ENCODE measurements at places on chromosomes 5 and 9.
A peak's percentile ranks its signal among the peaks of the same experiment; 100 is the strongest.

DNA sequence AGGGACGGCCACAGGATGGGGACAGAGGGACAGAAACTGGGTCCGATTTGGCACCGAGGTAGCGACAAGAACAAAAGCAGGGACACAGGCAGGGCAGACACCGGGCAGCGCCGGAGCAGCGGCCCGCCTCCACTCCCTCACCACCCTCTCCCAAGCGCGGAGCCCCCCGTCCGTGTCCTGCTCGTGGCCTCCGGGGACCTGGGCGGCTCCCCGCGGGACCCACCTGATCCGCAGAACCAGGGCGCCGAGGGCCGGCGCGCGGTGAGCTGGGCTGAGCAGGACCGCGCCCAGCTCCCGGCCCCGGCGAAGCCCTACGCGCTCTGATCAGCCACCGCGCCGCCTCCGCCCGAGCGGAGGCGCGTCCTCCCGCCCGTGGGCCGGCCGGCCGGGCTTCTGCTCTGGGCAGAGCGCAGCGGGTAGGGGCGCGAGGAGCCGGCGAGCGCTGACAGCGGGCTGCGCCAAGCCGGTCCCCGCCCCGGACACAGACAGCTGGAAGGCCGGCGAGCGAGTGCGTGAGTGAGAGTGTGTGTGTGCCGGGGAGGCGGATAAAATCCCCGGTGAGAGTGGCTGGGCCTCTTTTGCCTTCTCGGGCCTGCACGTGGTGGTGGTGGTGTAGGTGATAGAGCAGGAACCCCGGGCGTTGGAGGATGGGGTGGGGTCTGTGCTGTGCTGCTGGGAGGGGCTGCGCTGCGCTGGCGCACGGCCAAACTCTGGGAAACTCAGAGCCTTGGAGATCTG lies at the start of gene GGTA1:
Gene GGTA1 (minus strand): TSS at position 418 of the 738 bp plus-strand sequence. CDS start 31,922 bp downstream, outside the sequence.
- no peak for DNase-seq

DNA sequence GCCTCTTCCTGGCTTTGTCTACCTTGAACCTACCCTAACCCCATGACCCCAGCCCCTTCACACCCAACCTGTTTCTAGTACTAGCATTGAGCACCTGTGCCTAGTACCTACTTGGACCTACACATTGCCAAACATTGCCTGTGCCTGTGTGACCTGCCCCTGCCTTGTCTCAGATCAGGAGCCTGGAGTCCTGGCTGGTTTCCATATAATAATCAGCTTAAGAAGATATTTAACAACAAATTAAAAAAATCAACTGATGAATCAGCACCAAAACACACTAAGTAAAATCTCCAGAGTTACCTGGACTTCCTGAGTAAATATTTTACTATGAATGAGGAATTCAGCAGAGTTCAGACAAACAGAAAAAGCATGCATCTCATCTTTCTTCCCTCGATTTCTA lies 17.7 kb downstream of the LPAR1 start:
- DNase-seq = no peak

DNA sequence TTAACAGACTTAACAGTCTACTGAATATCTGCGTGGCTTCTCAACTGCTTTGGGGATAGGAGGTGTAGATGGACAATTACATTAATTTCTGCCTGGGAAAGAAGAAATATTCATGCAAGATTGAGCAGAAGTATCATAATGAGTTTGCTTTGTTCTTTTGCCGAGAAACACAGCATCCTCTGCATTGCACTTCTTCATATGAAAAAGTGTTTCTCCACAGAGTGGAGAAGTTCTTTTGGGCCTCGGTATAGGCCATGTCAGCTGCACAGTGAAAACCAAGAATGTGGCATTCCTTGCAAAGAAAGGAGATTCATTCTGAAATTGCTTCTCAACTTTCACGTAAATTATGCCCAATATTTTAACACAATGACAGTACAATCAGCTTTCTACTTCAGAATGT lies 17.6 kb upstream of the SNX2 start:
- no peak for DNase-seq

- DNase-seq = no peak
Observed at GRCh38 chr5:10592601-10593000, 28.7 kb downstream of the ANKRD33B start.

DNA sequence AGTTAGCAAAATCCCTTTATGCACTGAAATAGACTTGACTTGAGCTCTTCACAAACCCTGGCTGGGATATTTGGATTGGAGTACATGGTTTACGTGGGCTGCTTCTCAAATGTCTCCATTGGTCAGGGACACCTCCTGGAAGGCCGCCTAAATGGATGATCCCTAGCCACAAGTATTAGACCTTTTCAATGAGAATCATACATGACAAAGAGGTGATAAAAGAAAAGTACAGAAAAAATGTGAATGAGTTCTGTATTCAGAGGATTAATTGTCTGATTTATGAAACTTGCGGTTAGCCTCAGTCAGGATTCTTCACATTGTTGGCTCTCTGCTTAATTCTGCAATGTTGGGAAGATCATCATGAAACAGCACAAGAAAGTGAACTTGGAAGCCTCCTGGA lies 752.8 kb upstream of the ADAMTS16 start:
- DNase-seq = no peak

DNA sequence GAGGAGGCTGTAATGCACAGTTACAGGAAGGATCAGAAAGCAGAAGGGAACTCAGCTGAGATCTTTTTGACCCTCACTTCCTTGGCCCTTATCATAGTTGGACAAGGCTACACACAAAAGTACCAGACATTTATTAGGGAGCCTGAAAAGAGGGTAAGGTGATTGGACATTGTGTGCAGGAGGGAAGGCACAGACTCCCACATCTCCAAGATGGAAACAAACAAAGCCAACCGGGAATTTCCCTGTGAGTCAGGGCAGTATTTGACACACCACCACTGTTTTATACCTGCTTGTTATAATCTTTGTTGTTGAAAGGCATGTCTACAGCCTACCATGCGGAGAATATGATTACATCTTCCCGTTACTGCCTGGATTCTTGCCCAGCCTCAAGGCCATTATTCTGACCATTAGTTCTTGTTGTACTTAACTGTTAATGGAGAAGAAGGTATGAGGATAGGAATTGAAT lies 3.0 kb upstream of the CCNG1 start:
- no peak for DNase-seq

DNA sequence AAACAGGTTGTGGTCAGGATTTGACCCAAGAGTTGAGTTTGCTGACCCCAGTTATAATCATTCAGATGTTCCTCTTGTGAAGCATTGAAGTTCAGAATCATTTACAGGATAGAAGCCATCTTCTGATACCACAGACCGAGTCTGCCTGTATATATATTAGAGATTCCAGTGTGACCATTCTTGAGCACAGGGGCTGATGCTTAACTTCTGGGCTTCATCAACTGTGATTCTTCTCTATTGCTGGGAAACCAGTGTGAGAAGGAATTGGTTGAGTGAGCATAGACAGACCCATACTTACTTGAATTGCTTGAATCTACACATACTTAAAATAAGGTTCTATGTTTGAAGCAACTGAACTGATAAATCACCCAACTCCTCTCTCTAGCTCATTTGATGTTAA lies 27.9 kb upstream of the PCAT7 start:
- no peak for DNase-seq

DNA sequence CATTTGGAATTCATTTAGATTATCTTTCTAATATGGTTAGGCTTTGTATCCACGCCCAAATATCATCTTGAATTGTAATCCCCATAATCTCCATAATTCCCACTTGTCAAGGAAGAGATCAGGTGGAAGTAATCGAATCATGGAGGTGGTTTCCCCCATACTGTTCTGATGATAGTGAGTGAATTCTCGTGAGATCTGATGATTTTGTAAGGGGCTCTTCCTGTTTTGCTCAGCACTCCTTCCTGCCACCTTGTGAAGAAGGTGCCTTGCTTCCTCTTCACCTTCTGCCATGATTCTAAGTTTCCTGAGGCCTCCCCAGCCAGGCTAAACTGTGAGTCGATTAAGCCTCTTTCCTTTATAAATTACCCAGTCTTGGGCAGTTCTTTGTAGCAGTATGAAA lies 527.5 kb upstream of the ARRDC3 start:
- DNase-seq = no peak

DNA sequence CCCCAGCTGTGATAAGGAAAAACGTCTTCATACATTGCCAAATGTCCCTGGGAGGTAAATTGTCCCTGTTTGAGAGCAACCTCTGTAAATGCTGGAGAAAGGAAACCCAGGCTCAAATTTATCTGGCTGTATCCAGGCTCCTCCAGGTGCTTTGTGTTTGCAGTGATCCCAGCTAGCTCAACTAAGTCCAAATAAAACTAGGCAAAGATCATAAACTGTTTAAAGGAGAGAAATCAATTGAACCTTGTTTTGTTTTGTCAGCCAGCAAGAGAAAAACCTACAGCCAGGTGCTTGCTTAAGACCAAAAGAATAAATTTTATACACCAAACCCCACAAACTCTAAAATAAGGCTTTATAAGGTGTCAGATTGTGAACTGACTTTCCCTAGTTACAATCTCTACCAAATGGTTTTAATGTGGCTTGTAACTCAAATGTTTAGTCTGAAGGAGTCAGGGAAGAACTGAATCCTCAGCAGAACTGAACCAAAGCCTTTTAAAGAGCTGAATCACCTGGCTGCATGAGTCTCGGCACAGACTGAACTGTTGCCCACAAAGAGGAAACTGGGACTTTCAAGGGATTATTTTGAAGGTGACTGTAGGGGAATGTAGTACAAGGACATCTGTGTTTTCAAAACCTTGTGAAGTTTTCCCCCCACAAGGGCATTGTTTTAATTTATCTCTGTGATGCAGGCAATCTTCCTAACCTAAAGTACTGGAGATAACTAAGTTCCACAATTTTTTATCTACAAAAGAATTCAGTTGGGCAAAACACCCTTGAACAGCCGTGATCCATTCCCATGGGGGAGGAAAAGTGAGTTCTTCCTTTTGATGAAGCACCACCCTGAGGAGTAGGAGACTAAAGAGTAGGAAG lies 201.7 kb upstream of the TARS1 start:
- DNase-seq = no peak

GRCh38 chr9:75657015-75657414 lies 233.5 kb upstream of the PCSK5 start:
- DNase-seq = no peak

- no peak for DNase-seq
Observed at GRCh38 chr9:95854386-95855020, 21.0 kb upstream of the ERCC6L2 start.

DNA sequence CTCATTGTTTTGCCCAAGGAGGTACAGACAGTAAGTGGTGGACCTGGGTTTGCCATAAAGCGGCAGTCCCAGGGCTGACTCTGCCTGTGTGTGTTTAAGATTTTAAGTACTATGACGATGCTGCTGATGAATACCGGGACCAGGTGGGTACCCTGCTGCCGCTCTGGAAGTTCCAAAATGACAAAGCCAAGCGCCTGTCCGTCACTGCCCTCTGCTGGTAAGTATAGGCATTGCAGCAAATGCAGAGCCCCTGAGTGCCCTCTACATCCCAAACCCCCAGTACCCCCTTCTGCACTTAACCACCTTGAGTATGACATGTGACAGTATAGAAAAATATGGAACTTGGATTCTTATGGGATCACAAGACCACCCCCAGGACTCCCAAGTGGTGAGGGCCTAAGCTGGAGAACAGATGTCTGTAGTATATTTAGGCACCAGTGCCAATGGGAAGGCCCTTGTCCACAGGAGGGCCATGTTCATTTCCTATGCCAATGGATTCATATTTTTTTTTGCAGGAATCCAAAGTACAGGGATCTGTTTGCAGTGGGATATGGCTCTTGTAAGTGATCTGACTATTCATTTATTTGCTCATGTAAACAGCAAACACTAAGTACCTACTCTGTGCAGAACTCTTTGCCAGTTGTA lies 22.0 kb downstream of the ENHO start:
- DNase-seq = peak; percentile 75

- no peak for DNase-seq
Observed at GRCh38 chr5:88691230-88691582, 191.8 kb downstream of the MEF2C start.

GRCh38 chr5:963673-964531 lies 44.7 kb upstream of the NKD2 start:
- DNase-seq = no peak

DNA sequence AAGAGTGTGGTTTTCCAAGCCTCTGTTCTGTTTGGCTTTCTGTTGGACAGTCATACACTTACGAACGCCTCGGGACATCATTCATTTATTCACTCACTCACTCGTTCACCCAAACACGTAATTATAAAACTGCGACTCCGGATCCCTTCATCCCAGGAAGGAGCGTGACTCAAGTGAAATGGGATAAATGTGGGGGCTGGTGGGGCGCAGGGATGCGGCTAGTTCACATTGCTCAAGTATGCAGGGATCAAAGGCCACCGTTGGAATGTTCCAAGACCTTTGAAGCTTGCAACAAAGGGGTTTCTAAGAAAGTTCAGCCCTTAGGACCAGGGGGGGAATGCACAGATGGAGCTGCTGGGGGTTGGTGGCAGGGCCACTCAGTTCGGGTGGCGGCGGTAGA lies 64.2 kb downstream of the CFAP77 start:
- no peak for DNase-seq

GRCh38 chr9:99130069-99130468 lies 25.2 kb downstream of the TGFBR1 start:
- DNase-seq = no peak

DNA sequence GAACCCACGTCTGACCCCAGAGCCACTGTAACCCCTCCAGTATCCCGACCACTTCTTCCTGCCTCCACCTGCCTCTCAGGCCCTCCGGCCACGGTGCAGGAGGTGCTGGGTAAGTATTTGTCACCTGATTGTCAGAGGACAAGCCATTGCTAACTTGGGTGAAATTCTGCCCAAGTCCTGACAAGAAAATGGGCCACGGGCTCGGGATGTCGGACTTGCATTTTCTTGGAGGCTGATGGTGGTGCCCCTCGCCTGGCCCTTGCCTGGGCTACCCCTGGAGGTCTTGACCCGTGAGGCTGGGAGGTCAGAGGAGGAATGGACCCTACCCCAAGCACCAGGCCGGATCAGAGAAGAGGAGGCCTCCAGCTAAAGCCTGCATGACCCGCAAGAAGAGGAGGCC lies 149.7 kb upstream of the COL5A1 start:
- no peak for DNase-seq

- no peak for DNase-seq
Observed at GRCh38 chr9:16221366-16221765, 649.1 kb downstream of the BNC2 start.

DNA sequence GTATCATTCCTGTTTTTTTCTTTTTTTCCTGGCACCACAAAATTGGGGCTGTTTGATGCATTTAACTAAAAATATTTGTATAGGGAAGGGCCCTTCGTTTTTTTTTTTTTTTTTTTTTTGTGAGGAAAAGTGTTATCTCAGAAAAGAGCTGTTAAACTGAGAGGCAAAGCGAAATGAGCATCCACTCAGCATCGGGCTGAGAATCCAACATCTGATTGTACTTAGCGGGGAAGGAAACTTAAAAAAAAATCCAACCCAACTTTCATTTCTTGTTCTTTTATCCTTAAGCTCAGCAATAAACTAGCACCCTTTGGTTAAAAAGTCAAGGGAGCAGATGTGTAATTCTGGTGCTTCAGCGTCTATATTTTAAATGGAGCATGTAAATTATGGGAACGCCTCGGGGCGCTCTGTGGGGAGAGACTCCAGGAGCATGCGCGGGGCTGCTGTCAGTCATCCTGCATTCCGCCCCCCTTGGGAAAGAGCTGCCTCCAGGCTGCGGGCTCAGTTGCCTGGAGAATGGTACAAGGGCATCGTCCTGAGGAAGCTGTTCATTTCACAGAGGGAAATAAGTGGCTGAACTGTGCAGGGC lies 33.3 kb downstream of the DMRT2 start:
- DNase-seq = no peak
